Stimulated activated effector memory CD8-positive, alpha-beta T cell treated with anti-CD3 and anti-CD28 coated beads, Interleukin-12 subunit alpha, Interleukin-12 subunit beta, amount 100 ng/mL, for 72 hours (primary cell): ENCODE measurements at places on chromosomes 1 and 21.

DNA sequence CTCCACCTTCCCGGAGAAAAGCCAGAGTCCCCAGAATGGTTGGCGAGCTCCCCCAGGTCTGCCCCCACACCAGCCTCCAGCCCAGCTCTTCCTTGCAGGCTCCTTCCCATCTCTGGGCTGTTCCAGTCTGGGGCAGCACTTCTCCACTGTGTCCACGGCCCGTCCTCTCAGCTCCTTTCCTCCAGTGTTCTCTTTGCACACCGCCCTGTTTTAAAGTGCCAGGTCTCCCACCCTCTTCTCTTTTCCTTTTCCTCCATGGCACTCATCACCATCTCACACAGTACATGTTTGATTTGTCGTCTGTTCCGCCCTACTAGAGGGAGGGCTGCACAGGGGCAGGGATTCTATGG lies 6.1 kb upstream of the PCSK9 start:
- no peak for DNase-seq

- no peak for DNase-seq
These were observed 45.9 kb upstream of the TNFSF4 start for GRCh38 chr1:173253046-173253445.

DNA sequence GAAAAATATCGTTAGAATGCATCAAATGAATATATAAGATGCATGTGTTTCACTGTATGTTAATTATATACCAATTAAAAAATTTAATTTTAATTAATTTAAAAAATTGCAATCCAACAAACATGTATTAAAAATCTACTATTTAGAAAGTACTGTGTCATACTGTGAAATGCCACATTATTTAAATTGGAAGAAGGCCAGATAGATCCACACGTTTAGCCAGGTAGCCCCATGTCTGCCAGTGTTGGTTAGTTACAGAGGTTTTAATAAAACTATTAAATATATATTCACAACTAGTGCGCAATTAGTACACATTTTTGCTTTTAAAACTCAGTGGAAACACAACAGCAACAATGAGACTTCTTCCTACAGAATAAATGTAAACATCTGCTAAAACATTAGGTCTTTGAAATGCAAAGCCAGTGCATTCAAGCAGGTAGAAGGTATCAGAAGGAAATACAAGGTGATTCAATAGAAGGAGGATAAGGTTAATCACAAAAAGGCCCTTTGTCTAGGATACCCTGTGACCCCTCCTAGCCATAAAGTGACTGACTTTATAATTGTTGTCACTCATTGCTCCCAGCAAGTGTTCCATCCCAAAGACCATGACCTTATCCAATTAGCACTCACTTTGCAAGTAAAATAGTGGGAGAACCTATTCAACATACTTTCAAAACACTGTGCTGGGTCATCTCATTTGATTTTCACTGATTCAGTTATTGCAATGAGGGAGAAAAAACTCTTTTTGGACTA lies 211.5 kb downstream of the TTLL7 start:
- no peak for DNase-seq

GRCh38 chr1:228358039-228358763 lies 48.4 kb downstream of the TRIM11 start:
- DNase-seq, result no peak

DNA sequence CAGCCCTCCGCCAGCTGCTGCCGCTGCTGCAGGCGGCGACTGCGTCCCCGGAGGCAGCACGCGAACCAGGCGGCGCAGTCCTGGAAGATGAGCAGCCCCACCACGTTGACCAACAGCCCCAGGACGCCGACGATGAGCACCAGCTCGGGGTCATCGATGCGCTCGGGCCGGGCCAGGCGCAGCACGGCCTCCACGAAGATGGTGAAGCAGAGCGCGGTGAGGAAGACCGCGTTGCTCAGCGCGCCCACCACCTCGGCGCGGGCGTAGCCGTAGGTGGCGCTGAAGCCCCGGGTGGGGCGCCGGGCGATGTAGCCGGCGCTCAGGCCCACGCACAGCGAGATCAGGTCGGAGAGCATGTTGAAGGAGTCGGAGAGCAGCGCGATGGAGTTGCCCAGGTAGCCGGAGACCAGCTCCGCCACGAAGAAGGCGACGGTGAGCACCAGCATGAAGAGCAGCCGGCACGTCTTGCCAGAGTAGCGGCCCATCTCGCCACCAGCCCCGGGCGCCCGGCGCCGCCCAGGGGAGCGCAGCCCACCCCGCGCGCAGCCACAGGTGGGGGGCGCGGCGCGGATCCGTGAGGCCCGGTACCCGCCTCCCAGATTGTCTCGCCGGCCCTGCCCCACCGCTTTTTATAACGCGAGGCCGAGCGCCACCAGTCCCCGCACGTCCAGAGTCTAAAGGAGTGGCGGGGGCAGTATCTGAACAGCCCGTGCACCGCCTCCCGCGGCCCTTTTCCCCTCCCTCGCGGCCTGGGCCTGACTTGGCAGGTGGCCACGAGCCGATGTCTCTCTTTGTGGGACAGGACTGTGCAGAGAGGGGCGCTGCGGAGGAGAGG lies at the start of gene SLC30A10:
Gene SLC30A10 (minus strand): TSS at position 602 of the 835 bp plus-strand sequence. CDS start 117 bp downstream, at position 485.
- no peak for DNase-seq

GRCh38 chr1:50427818-50428779 lies 4.9 kb upstream of the DMRTA2 start:
- no peak for DNase-seq

GRCh38 chr21:27422435-27422834 lies 455.5 kb upstream of the ADAMTS5 start:
- DNase-seq, result no peak

GRCh38 chr1:28580722-28581530 lies 11.1 kb upstream of the RAB42 start:
- no peak for DNase-seq

DNA sequence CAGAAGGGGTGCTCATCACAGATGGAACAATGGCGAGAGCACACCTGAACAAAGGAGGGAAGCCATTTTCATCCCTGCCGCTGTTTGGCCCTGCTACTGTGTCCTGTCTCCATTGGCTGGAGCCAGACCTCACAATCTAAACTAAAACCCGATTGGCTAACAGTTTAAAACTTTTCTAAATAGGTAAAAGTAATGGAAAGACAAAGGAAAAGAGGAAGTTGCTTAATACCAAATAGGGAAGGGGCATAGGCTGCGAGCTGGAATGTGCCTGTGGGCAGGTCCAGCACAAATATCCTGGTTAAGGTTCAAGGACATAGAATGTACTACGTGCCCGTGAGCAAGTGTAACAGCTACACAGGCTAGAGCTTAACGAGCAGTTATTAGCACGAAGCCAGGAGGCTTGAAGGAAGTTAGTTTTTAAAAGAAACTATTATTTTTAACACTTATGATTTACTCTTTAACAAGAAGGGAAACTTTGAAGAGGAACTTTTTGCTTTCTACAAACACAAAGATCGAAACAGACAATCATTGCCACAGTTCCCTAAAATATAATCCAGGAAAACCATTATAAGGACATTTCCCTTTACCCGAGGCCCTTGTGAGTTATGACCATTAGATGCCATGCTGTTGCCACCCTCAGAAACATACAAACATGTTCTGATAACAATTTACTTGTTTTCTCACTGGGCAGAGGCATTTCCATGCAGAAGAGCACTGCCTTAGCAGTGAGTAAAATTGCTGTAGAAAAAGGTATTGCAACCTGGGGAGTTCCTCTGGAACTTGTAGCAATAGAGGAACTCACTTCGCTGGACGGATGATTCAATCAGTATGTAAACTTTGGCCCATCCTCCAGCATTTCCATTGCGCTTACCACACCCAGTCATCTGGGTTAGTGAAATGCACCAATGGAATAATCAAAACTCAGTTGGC lies 4.8 kb upstream of the PTTG1IP start:
- DNase-seq, result no peak

DNA sequence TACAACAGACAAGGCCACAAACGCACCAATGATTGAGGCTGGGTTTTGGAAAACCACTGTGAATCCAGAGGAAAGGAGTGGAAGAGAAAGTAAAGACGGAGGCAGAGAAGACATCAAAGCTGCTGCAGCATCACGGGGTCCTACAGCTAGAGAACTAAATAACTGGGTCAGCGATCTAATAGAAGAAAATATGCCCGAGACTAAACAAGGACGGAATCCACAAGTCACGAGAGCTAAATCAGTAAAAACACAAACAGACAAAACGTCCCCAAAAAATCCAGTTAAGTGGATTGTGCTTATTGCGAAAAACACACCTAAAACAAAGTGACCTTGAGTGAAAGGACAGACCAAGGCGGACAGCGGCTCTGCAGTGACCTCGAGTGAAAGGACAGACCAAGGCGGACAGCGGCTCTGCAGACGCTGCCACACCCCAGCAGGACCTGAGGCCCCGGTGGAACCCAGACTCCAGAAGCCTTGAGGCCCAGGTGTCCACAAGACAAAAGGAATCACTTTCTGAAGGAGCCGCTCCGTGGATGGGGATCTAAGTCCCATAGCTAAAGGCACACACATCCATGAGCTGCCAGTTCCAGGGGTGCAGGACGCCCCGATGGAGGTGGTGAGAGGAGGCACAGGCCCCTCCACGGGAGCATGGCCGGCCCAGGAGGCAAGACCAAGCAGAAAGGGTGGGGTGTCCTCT lies 6.0 kb downstream of the FTCD start:
- no peak for DNase-seq

DNA sequence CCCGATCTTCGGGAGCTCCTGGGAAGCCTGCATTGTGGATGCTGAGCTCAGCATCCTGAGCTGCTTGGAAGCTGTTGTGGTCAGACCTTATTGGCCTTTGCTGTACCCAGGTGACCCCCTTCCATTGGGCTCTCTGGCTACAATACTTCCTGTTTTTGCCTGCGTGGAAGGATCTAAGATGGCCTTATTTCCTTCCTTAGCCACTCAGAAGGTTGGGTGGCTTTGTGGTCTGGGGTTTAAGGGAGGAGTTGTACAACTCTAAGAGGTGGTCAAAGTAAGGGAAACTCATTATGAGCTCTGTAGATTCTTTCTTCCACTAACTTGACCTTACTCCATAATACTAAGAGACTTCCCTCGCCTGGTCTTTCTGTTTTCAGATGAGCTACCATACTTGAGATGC lies 17.7 kb downstream of the PFKFB2 start:
- DNase-seq, result peak; percentile 42

DNA sequence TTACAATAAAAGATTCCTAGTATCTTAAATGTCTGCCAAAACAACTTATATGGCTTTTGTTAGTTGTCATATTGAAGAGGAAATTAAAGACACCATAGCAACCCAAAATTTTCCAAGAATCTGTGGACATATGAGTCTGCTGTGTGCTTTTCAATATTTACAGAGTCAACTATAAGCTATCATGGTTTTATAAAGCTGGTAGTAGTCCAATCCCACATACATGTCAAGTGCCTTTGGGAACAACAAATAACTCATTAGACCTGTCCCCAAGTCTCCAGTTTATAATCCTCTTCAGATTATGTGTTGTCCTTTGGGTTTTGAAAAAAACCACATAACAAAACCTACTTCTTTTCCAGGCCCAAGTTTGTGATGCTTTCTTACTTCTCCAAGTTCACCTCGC lies 293.8 kb upstream of the USP25 start:
- no peak for DNase-seq

GRCh38 chr1:6460301-6461050 lies 5.5 kb downstream of the TNFRSF25 start:
- peak; percentile 83 for DNase-seq

DNA sequence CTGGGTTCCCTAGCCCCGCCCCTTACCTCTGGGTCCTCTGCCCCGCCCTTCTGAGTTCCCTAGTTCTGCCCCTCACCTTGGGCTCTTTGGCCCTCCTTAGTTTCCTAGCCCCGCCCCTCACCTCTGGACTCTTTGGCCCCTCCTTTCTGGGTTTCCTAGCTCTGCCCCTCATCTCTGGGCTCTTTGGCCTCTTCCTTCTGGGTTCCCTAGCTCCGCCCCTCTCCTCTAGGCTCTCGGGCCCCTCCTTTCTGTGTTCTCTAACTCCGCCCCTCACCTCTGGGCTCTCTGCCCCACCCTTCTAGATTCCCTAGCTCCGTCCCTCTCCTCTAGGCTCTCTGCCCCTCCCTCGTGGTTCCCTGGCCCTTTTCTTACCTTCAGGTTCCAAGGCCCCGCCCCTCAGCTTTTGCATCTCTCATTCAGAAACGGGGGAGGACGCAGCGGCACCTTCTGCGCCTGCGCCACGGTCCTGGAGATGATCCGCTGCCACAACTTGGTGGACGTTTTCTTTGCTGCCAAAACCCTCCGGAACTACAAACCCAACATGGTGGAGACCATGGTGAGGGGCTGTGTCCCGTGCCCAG lies 88.5 kb downstream of the PTPRU start:
- no peak for DNase-seq

GRCh38 chr1:29498126-29499103 lies 262.1 kb downstream of the PTPRU start:
- no peak for DNase-seq

- DNase-seq, result peak; percentile 81
These were observed 32.9 kb upstream of the ATP2B4 start for GRCh38 chr1:203593723-203594122.

DNA sequence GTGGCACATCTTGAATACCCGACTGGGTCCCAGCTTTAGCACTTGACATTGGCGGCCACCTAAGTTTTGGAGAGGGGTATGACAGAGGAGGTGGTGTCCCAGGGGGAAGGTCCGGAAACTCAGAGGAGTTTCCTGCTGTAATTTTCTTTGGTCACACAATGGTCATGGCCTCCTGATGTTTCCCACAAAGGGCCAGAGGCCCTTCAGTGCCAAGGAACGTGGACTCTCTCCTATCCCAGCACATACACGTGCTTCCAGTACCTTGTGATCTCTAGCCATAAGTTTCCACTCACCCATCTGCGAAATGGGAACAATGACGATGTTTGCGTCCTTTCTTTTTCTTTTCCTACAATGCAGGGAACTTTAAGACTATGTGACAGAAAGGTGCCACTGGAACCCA lies 13.2 kb downstream of the CAPN2 start:
- DNase-seq, result no peak

DNA sequence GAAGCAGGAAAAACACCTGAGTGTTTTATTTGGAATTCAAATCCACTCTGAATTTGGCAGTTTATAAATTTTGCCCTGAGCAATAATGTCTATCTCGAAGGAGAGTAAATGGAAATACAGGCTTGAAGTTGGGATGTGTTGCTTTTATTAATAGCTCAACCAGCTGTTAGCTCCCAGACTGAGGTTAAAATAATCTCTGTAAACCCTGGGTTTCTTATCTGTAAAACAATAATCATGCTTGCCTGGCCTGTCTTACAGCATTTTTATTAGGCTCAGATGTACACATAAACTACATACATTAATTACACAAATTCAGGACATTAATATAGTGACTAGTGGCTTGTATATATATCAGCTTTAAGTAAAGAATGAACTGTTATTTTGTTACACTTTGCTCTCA lies 148.5 kb downstream of the GALNT2 start:
- DNase-seq, result no peak

- DNase-seq, result no peak
These were observed 22.6 kb upstream of the FCGR2A start for GRCh38 chr1:161482610-161483009.

- DNase-seq, result no peak
These were observed 65.9 kb upstream of the RBM34 start for GRCh38 chr1:235226933-235227332.

GRCh38 chr1:41466146-41466545 lies 18.3 kb downstream of the EDN2 start:
- no peak for DNase-seq

- DNase-seq, result no peak
These were observed 30.5 kb downstream of the KRTAP10-1 start for GRCh38 chr21:44509539-44509938.

GRCh38 chr1:68112835-68113243 lies 62.4 kb upstream of the DIRAS3 start:
- no peak for DNase-seq

GRCh38 chr1:180415236-180415848 lies 87.0 kb downstream of the ACBD6 start:
- DNase-seq, result no peak

GRCh38 chr1:217506878-217507277 lies 124.0 kb downstream of the GPATCH2 start:
- DNase-seq, result no peak

GRCh38 chr1:3547055-3548005 lies 64.0 kb downstream of the MEGF6 start:
- DNase-seq, result no peak
